Hepatocyte (in vitro differentiated cells): ENCODE measurements at places on chromosomes 7 and 10. TPM values are rescaled to one million over a fixed set of nuclear protein-coding genes. Genes with fewer than 3 reads are reported as not detected.

The ACSM6 gene
- total RNA-seq, result not detected in 2 replicates

The CALHM1 gene
- not detected in 2 replicates for total RNA-seq

The SUN3 gene
- not detected in 2 replicates for total RNA-seq

DNA sequence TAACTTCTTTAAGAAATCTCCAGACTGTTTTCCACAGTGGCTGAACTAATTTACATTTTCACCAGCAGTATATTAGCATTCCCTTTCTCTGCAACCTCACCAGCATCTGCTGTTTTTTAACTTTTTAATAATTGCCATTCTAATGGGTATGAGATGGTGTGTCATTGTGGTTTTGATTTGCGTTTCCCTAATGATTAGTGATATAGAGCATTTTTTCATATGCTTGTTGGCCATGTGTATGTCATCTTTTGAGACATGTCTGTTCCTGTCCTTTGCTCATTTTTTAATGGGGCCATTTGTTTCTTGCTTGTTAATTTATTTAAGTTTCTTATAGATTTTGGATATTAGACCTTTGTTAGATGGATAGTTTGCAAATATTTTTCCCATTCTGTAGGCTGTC, 68.8 kb downstream of the SLC39A12 start:
- no peak for DNase-seq
- no peaks in the 10 kb centered on the region for H3K27me3 ChIP-seq
- H3K36me3 ChIP-seq, result no peaks in the 10 kb centered on the region
- H3K4me3 ChIP-seq, result no peak overlapping the region

DNA sequence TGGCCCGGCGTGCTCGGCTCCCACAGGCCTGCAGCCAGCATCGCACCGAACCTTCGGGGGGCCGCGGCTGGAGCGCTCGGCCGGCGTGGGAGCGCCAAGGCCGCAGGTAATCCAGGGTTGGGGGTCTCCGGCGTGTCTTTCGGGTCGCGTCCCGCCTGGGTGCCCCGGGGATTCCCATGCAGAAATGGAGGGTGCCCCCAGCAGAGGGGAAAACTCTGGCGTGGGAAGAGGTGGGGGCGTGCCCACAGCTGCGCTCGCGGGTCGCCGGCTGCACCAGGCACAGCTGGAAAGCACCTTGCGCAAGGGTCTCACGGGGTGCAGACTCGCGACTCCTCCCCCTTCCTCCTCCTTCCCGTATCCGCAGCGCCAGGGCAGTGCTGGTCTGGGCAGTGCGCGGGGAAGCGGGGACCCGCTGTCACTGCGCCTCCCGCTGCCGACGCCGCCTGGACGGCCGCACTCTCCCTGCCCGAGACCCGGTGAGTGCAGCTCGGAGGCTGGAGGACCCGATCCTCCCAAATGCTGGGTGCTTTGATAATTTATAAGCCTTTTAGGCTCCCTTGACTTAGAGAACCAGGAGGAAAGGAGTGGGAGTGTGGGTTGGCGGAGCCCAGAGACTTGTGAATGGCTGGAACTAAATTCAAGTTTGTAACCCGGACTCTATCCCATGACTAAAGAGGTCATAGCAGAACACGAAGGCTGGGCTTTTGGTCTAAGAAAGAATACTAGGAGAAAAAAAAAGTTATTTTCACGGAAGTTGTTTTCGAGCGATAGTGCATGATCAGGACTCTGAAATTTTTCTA, 489 bp downstream of the MAP3K8 start:
- H3K36me3 ChIP-seq, result no peaks in the 10 kb centered on the region
- peak; percentile 94 for DNase-seq
- peaks cover 35% of the 10 kb centered on the region for H3K4me1 ChIP-seq
- peak overlapping the region; percentile 98 for H3K27ac ChIP-seq
- H3K4me3 ChIP-seq, result peak overlapping the region; percentile 81

- H3K36me3 ChIP-seq, result no peaks in the 10 kb centered on the region
- H3K4me3 ChIP-seq, result no peak overlapping the region
- peaks cover 4% of the 10 kb centered on the region for H3K27me3 ChIP-seq
- H3K27ac ChIP-seq, result no peak overlapping the region
- H3K4me1 ChIP-seq, result no peaks in the 10 kb centered on the region
Measured at GRCh38 chr7:30970074-30970473, 6.3 kb downstream of the GHRHR start.

The EN2 gene
- not detected in 2 replicates for total RNA-seq

The FKBP6 gene
- total RNA-seq, result 0.12 TPM in 1 of 2 replicates, not detected in the other

DNA sequence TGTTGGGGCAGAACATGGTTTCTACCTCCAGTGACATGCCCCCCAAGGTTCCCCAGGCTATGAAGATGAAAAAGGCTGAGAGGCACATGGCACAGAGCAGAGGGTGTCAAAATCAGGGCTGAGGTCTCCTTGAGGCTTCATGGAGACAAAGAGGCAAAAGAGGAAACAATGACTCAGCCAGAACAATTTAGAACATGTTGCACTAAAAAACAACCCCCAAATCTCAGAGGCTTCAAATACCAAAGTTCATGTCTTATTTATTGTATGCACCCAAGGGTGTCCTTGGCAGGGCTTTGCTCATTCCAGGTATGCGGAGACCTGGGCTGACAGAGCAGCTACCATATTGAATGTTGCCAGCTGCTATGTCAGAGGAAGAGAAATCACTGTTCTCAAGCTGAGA, 964.1 kb downstream of the GRID1 start:
- DNase-seq, result no peak
- no peaks in the 10 kb centered on the region for H3K36me3 ChIP-seq
- no peak overlapping the region for H3K4me3 ChIP-seq
- no peak overlapping the region for H3K27ac ChIP-seq
- H3K27me3 ChIP-seq, result no peaks in the 10 kb centered on the region
- H3K4me1 ChIP-seq, result no peaks in the 10 kb centered on the region

GRCh38 chr7:129228633-129229032, 3.8 kb downstream of the AHCYL2 start:
- H3K27ac ChIP-seq, result peak overlapping the region; percentile 10
- H3K27me3 ChIP-seq, result no peaks in the 10 kb centered on the region
- H3K4me3 ChIP-seq, result no peak overlapping the region
- peaks cover 9% of the 10 kb centered on the region for H3K4me1 ChIP-seq
